Left ventricle myocardium superior (tissue), 1 donor: ENCODE measurements at places on chromosomes 5 and 9. TPM values are rescaled to one million over a fixed set of nuclear protein-coding genes. Genes with fewer than 3 reads are reported as not detected.

TRAF1 gene
- total RNA-seq = 2.4 TPM

NEURL1B gene
- total RNA-seq = 32.0 TPM

DNA sequence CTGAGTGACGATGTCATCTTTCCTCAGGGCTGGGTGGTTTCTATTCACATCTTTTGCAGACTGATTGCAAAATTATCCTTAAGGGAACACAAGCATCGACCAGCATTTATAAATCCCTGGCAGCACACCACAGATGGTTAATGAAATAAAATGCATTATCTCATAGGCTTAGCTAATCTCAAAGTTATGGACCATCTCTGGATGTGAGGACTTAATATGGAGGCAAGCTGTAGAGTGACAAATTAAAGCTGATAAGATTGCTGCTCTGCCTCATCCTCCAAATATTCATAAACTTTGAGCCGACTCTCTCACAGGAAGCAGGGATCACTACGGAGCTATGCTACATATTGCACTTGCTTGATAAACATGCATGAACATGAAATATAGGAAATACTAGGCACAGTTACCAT is 663.2 kb upstream of the RGMB start:
- DNase-seq = no peak

DNA sequence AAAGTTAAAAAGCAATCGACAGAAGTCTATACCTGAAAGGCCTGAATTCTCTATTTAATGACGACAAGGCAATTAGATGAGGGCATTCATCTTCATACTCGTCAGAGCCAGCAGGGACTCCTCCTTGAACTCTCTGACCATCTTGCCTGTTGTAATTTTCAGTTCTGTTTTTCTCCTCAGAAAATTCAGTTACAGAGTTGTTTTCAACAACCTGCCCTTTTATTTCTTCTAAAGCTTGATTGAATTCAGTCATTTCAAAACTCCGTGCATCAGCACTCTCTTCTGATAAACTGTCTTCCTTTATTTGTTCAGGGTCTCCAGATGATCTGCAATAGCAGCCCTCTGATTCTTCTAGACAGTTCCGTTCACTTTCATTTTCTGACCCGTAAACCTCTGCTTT is 15.6 kb downstream of the RIOK2 start:
- no peak for DNase-seq

DNA sequence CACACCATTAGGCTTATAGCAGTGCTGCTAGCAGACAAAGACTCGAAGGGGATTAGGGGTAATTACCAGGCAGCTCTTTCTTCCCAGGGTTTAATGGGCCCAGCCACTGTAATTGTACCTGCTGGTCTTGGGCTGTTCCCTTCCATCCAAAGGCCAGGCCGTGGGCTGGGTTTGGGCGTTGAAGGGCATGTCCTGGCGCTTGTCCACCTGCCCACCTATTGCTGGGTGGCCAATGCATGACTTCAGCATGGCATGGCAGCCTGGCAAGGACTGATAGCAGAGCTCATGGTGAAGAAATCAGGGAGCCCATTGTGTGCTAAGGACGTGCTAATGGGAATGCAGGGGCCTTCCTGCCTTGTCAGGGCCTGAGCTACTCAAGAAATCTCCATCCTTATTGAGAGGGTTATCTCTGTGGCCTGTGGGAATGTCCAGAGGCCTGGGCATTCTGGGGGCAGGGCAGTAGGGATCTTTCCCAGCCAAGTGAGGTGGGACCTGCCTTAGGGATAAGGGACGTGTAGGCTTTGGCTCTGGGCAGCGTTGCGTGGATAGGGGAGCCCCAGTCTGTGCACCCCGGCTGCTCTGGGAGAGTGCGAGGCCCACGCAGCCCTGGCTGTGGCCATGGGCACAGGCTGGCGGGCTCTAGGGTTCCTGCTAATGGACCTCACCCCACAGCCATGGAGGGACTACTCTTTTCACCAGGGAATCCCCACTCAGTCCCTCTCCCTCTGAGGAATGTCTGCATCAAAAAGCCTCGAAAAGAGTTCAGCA is 116.1 kb upstream of the PITX1 start:
- DNase-seq = no peak

- no peak for DNase-seq
Observed at GRCh38 chr9:4553951-4554381, 63.7 kb downstream of the SLC1A1 start.

- no peak for DNase-seq
Observed at GRCh38 chr5:148681157-148682057, 27.1 kb upstream of the HTR4 start.

GRCh38 chr5:32233696-32234447 is 59.8 kb upstream of the GOLPH3 start:
- no peak for DNase-seq

DNA sequence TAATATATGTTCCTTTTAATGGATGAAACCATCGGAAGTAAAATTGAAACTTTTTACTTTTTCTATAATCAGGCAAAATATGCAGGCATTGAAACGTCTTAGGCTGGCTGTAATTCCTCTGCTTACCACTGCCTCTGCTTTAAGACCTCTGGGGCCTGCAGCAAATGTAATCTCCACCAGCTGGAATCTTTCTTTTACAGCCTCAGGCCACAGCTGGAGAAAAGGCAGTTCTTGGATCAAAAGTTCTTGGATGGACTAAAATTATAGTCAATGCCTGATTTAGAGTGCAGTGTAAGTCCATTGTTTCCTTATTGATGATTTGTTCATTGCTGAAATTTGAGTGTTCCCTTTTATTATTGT is 396.7 kb downstream of the KCTD16 start:
- DNase-seq = no peak

- DNase-seq = no peak
Observed at GRCh38 chr9:119164716-119165115, 204.5 kb downstream of the BRINP1 start.

DNA sequence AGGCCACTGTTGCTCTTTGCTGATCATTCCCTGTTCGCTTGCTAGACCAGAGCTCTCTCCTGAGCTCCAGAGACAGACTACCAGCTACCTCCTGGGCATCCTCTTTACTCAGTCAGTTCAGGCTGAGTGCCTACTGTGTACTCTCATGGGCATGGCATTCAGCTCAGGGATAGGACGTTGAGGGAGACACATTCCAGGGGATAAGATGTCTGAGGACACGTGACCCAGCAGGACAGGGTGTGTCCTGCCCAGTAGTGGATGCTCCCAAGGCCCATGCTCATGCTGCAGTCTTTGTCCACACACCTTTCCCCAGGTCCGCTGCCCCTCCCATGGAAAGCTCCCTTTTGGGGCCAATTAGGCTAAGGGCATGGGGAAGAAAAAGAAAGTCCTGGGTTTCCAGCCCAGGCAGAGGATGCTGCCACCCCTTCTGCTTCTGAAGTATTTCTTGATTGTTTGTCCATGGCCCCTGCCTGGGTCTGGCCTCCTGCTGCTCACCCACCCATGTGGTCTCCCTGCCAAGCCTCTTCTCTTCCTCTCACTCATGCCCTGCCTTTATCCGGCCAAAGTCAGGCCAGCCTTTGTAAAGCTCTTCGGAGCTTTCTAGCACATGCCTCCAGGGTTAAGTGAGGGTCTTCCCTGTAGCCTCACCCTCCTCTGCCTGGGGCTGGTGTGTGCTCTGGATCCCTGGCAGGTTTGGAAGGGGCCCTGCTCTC is 60.5 kb upstream of the PITX1 start:
- no peak for DNase-seq

DNA sequence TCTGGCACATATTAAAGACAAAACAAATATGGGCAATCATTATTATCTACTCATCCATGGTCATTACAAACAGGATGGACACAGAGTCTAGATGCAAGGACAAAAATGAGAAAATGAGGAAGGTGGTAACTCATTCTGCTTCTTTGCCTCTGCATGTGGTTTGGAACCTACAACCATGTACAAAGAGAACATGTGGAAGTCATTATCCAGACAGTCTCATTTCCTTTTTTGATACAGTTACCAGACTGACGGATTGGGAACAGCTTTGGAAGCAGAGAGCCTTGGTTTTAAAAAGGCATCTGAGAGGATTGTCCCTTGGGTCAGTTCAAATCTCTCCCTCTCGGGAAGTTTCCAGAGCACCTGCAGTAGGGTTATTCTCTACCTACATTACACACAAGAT is 433.4 kb upstream of the TNC start:
- no peak for DNase-seq

GRCh38 chr5:92504346-92504745 is 1076.7 kb downstream of the NR2F1-AS1 start:
- DNase-seq = no peak

DNA sequence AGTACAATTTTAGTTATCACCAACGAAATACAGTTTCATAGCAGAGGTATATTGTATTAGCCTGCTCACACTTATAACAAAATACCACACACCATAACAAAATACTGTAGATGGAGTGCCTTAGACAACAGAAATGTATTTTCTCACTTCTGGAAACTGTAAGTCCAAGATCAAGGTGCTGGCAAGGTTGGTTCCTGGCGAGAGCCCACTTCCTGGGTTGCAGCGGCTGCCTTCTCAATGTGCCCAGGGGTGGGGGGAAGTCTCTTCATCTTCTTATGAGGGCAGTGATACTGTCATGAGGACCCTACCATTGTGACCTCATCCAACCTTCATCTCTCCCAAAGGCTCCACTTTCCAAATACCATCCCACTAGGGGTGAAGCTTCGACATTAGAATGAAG is 30.5 kb upstream of the GADD45G start:
- DNase-seq = no peak

- DNase-seq = no peak
Observed at GRCh38 chr5:123735384-123735783, 223.4 kb downstream of the CSNK1G3 start.

DNA sequence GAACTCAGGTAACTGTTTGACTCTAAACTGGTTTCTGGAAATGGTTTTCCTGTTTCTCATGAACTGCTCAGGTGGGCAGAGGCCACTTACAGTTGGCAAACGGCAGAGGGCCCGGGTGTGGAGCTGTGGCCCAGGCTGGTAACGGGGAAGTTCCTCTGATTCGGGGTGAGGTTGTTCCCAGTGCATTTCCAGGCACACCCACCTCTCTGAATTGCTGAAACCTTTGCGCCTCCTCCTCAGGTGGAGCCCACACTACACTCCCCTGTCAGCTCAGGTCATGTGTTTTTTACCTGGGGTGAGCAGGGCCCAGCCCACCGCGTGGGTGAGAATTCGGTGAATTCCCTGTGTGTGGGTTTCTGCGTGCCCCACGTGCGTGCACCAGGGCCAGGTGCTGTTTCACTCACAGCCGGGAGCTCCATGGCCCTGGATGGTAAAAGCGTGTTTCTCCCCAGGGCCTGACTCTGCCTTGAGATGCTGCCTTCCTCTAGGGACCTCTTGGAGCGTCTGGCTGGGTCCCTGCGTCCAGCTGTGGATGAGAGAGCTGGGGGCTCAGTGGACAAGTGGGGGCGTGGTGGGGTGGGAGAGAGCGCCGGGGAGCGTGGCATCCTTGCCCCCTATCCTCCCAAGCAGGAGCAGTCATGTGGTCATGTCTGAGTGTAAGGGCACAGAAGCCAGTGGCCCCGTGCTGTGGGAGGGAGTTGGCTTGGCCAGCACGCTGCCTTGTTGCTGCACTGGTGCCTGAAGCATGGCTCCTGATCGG is 33.5 kb upstream of the LPCAT1 start:
- DNase-seq = no peak

DNA sequence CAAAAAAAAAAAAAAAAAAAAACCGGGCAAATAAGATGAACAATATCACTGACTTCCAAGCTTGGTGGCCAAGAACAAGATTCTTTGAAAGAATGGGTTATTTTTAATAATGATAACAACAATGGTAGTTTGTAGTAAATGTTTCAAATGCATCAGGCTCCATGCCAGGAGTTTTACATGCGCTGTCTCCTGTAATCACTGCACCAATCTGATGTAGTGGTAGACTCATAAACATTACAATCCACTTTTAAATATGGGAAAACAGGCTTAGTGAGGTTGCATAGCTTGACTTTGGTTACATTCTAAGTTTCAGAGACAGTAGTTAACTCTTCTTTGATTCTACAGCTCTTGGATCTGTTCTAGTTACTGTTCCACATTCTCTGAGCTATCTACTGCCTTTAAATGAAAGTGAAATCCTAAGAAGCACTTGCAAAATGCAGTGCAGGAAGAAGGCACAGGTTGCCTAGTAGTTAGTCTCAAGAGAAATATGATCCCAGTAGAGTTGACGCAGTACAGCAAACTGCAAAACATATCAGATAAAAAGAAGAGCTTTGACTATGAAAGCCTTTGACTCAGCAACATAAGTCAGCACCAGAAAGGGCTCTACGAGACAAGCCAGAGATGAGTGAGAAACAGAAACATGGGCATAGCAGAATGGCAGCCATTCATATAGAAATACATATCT is 62.1 kb downstream of the PDE4D start:
- DNase-seq = no peak

DNA sequence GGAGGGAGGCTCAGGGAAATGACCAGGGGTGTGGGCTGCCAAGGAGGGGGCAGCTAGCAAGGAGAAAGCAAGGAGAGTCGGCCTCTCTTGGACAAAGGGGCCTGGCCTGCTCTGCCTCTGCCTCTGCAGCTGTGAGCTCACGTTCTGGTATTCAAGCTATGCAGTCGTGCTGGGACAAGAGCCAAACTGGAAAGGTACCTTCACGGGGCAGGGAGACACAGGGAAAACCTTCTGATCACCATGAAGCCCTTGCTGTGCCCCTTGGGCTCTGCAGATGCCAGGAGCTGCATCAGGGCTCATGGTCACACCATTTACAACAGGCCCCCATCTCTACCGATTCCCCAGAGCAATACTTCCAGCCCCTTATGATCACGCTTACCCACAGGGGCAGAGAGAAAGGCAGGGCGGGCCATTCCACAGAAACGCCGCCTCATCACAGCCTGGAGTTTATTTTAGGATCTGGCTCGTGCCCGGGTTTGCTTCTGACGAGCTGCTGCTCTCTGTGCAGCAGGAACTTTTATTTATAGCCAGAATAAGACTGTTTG is 63.2 kb downstream of the PRRT1B start:
- DNase-seq = peak; percentile 76

GRCh38 chr5:29218138-29218537 is 1975.3 kb upstream of the CDH6 start:
- DNase-seq = no peak

DNA sequence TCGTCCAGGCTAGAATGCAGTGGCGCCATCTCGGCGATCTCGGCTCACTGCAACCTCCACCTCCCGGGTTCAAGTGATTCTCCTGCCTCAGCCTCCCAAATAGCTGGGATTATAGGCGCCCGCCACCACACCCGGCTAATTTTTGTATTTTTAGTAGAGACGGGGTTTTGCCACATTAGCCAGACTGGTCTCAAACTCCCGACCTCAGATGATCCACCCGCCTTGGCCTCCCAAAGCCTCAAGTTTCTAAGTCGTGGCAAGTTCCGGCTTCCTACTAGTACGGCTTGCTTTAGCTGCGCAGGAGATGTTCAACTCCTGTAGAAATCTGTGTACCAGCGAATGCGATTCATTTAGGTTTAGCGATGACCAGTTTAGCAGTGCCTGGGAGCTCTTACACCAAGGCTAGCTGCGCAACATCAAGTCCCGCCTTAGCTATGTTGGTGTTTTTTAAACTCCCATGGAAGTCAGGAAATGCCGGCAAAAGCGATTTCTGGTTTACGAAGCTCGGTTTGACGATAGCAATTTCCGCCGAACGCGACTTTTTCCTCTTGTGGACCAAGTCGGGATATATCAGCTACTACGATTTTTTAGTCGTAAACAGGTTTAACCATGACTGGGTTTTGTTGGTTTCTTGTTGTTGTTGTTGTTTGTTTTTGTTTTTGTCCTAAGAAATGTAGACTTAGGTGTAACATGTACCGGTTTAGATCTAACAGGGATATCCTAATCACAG is 46.4 kb downstream of the ANXA2R start:
- no peak for DNase-seq
